ENCODE measurements at places on chromosomes 7 and 10.

DNA sequence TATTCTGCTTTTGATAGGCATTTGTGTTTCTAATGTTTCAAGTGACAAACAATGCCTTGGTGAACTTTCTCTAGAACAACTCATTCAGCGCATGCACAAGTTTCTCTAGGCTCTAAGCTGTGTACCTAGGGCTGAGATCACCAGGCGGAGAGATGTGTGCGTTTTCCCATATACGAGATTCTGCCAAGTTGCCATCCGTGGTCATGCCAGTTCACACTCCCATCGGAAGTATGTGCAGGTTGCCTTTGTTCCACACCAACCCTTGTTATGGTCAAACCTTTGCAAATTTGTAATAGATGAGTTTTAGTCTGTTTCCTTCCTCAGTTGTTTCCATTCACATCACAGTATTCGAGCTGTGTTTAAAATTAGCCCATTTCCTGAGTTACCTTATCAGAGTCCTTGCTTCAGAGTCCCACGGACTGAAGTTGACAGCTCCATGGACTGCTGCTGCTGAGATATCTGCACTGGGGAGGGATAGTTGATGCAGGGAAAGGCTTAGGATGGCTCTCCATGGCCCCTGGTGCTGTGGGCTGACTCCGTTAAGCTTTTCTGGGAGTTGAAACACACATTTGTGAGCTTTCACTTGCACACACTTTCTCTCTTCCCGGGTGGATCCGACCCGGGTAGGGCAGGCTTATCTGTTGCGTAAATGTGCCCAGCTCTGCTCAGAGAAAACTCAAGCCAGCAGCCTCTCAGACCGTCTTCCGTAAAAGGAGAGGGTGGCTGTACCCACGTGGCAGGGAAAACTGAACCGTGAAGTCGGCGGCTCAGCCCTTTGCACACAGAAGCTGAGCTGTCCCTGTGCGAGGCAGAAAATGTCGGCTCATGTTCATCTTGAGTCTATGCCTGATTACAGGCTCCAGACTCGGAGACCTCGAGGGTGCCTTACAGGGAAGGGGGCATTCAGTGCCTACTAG, 49.4 kb downstream of the HK1 start:
- DNase-seq, result peak; percentile 61

DNA sequence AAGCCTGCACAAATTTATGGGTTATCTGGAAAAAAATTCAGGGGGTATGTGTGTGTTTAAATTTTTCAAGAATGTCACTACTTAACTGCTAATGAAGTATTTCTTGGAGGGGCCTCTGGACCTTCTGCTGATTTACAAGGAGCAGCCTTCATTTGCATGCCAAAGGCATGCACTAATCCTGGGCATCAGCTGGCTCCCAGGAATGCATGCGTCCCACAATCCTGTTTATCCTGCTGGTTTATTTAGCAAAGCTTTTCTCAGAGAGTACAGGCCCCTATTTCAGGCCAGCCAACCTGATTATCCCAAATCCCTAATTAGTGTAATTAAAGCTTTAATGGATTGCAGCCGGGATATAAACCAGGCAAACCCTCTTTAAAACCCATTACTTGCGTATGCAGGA, 170.4 kb downstream of the TAX1BP1 start:
- DNase-seq, result no peak

GRCh38 chr10:79482741-79483140, 29.6 kb upstream of the EIF5AL1 start:
- no peak for DNase-seq

DNA sequence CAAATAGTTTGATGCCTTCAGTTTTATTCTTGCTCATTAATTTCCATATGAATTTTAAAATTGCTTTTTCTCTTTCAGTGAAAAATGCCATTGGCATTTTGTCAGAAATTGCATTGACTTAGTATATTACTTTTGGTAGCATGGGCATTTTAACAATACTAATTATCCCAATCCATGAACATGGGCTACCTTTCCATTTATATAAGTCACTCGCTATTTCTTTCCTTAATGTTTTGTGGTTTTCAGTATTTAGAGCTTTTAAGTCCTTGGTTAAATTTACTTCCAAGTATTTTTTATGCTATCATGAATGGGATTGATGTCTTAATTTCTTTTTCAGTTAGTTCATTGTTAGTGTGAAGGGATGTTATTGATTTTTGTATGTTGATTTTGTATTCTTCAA, 297.4 kb downstream of the ATRNL1 start:
- DNase-seq, result no peak

- DNase-seq, result no peak
These were observed 711.0 kb upstream of the LRRTM3 start for GRCh38 chr10:66214721-66215404.

DNA sequence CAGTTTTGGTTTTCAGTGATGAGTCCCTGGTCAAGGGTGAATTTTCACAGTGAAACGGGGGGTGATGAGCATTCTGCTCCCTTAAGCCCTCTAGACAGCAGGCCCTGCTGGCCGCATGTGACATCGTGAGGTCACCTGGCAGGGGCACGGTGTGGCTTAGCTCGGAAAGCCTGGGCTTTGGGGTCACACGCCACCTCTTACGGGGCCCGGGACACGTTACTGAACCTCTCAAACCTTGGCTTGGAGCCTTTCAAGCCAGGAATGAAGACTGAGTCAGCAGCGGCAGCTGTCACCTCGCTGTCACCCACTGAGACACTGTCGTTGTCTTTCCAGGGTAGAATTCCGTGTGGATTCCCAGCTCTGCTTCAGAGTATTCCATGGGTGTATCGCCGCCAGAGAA, 4.1 kb downstream of the GET4 start:
- no peak for DNase-seq

GRCh38 chr7:42740408-42740807, 171.5 kb downstream of the C7orf25 start:
- no peak for DNase-seq

DNA sequence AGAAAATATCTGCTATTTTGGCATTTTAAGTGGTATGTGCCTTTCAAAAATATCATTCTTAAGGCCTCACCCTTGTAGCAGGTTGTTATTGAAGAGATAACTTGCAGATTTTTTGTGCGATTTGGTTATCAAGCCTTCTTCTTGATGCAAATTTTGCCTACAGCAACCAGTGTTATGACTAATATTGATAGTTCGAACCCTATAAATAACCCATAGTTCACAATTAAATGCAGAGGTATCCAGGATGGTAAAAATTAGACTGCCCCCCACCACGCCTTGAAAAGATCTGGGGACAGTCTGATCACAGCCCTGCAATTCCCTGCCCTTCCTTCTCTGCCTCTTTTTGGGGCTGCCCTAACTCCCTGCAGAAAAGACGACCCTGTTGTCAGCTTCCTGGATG, 28.4 kb upstream of the RAPGEF5 start:
- no peak for DNase-seq

DNA sequence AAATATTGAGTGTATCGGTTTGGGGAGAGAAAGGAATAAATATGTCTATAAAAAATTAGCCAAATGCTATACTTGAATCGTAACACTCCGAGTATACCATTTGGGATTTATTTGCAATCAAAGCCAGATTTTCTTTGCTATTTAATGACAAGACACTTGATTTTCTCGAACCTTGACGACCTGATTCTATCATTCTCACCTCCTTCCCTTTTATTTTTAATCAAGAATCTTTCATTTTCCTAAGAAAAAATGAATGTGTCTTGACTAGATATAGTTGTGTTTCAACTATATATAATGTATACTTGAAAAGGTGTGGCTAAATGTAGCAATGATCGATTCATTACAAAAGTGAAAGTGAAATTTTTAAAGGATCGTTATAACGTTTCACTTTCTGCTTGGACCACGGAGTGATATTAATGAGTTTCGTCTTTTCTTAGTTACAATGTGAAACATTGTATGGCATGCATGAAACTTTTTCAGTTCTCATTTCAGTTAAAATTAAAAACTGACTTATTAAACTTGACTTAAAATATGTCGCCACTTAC, 562 bp downstream of the NUB1 start:
- no peak for DNase-seq

GRCh38 chr10:88332503-88333247, 250.4 kb downstream of the RNLS start:
- DNase-seq, result no peak

DNA sequence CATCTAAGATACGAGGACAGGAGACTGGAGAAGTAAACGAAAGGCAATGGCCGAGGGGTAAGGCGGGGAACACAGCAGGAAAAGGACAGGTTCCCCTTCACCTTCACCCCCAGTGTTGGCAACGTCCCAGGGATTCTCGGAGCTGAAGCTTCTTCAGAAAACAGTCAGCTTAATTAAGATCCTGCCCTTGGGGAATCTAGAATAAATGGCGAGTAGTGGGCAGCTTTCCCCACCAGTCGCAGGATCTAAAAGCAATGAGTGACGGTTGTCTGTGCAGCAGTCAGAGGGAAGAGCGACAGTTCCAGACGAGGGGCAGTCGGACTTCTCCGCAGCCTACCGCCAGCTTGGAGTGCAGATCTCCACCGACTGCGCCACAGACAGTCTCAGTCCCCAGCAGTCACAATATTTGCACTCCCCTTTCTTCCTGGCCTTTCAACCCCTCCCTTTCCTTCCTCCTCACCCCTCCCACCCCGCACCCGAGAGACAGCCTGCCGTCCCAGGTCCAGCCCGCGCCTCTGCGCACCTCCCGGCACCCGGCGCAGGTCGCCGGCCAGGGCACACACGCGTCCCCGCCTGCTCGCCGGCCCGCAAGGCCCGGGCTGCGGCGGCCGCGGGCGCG, 10.9 kb upstream of the SP8 start:
- DNase-seq, result peak; percentile 66

GRCh38 chr10:110706690-110707098, 62.6 kb downstream of the RBM20 start:
- no peak for DNase-seq

DNA sequence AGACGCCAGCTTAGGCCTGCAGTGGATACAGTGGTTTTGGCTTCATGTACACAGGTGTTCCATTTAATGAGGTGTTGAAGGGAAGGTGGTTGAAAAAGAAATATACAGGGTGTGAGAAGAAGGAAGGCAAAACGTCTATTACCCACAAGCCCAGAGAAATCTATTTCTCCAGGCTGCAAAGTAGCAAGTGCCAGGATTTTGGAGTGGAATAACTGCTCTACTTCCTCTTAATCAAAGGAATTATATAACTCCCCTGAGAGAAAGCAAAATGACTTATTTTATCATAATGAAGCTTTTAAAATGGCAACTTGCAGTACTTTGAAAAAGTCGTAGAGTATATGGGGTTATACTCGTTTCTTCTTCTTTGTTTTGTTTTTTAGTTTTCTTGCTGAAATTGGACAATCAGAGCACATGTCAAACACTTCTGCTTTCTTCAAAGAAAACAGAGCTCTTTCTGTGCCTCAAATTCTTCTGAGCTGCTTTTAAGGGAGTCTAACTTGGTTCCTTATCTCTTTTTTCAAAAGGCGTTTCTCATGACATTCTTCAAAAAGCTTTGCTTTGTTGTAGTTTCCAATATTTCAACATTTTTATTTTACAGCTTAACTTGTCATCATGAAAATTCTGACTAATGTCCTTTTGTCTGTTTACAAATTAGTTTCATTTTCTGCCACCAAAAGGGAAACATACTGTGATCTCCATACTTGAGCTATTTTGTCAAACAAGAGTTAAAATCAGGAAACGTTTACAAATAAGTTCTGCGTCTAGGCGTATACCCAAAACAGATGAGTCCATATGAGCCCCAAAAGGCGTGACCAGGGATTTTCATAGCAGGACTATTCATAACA, 289.7 kb downstream of the FRMD4A start:
- DNase-seq, result no peak

GRCh38 chr7:29859524-29860185, 53.3 kb downstream of the WIPF3 start:
- no peak for DNase-seq

DNA sequence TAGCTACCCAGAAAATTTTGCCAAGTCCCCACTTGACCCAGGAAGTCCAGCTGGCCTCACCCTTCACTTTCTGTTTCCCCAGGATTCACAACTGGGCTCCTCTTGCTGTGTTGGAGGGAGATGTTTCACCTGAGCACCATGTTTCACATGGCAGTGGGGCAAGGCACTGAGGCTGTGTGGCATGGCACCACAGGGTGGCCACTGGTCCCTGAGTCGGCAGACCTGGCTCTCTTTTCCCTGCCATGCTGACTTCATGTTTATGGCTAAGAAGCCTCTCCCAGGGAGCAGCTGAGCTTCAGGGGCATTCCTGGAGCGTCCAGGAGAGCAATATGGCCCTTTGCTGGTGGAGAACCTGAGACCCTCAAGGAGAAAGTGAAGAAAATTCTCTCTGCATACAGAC, 266.9 kb downstream of the RPS24 start:
- no peak for DNase-seq

DNA sequence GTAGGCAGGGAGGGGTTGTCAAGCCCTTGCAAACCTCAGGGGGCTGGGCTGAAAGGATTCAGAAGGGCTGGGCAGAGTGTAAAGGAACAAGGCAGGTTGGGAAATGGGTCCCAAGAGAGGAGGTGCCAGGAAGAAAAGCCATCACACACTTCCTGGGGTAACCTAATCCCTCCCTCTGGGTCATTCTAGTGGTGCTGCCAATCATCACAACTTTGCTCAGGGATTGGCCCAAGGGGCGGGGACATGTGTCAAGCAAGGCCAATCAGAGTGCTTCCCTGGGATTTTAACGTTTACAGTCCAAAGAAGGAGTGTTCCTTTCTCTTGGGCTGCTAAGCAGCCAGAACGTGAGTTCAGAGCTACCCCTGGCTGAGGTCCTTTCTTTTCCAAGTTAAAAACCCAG, 57.1 kb upstream of the NPTX2 start:
- DNase-seq, result no peak

DNA sequence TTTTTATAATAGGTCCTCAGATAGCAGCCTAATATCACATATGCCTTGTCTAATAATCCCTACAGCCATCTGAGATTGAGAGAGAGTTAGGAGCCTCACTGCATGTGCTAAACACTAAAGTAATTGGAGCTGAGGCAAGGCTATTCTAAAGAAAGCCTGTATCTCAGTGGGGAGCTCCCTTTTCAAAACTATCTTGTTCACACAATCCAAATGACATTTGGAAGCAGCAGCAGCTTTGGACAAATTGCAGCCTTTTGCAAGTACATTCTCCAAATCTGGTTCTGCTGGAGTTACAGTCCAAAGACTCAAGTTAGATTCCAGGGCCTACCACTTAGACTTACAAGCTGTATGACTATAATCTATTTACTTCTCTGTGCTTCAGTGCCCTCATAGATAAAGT, 104.5 kb downstream of the MACC1 start:
- DNase-seq, result no peak

All from NCI-H510A (cell line).